ENCODE measurements at places on chromosomes 6 and 20.

DNA sequence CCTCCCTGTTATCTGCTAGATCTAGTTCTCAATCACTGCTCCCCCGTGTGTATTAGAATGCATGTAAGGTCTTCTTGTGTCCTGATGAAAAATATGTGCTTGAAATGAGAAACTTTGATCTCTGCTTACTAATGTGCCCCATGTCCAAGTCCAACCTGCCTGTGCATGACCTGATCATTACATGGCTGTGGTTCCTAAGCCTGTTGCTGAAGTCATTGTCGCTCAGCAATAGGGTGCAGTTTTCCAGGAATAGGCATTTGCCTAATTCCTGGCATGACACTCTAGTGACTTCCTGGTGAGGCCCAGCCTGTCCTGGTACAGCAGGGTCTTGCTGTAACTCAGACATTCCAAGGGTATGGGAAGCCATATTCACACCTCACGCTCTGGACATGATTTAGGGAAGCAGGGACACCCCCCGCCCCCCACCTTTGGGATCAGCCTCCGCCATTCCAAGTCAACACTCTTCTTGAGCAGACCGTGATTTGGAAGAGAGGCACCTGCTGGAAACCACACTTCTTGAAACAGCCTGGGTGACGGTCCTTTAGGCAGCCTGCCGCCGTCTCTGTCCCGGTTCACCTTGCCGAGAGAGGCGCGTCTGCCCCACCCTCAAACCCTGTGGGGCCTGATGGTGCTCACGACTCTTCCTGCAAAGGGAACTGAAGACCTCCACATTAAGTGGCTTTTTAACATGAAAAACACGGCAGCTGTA, 73.4 kb downstream of the PTPN1 start:
- peaks cover 45% of the 10 kb centered on the region for H3K36me3 ChIP-seq
- no peak overlapping the region for H3K4me3 ChIP-seq
- DNase-seq: no peak
- H3K4me1 ChIP-seq: peaks cover 4% of the 10 kb centered on the region
- no peak overlapping the region for H3K27ac ChIP-seq
- H3K27me3 ChIP-seq: no peaks in the 10 kb centered on the region

- H3K4me1 ChIP-seq: peaks cover 14% of the 10 kb centered on the region
- peaks cover 42% of the 10 kb centered on the region for H3K27me3 ChIP-seq
- DNase-seq: no peak
- no peak overlapping the region for H3K27ac ChIP-seq
- no peak overlapping the region for H3K4me3 ChIP-seq
- H3K36me3 ChIP-seq: peaks cover 10% of the 10 kb centered on the region
Measured at GRCh38 chr6:106003268-106003987, 82.7 kb upstream of the PRDM1 start.

DNA sequence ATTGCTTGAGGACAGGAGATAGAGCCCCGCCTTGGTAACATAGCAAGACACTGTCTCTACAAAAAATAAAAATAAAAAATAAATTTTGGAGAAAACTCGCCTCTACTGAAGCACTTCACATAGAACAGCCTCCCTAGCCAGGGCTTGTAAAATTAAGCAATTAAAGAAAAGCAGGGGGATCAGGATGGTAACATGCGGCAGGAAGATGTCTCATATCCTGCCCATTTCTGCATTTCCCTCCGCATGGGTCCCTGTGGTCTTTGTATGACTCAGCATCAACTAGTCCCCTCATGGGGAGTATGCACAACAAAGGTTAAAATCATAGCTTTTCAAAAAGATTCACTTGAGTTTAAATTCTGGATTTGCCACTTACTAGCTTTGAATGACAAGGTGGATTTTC, 379.0 kb downstream of the EPHA7 start:
- H3K27ac ChIP-seq: no peak overlapping the region
- H3K27me3 ChIP-seq: no peaks in the 10 kb centered on the region

GRCh38 chr20:8953300-8953699, 115.6 kb upstream of the PLCB4 start:
- H3K4me3 ChIP-seq: no peak overlapping the region
- no peaks in the 10 kb centered on the region for H3K27me3 ChIP-seq
- no peaks in the 10 kb centered on the region for H3K4me1 ChIP-seq
- H3K27ac ChIP-seq: no peak overlapping the region
- no peak for DNase-seq

- no peak overlapping the region for H3K27ac ChIP-seq
- no peak for DNase-seq
- no peaks in the 10 kb centered on the region for H3K27me3 ChIP-seq
- no peaks in the 10 kb centered on the region for H3K36me3 ChIP-seq
- H3K4me1 ChIP-seq: no peaks in the 10 kb centered on the region
- no peak overlapping the region for H3K4me3 ChIP-seq
Measured at GRCh38 chr6:112701201-112701600, 354.1 kb downstream of the RFPL4B start.

GRCh38 chr20:20492521-20493332, 124.8 kb downstream of the INSM1 start:
- peaks cover 33% of the 10 kb centered on the region for H3K36me3 ChIP-seq
- no peaks in the 10 kb centered on the region for H3K27me3 ChIP-seq
- H3K4me1 ChIP-seq: peaks cover 79% of the 10 kb centered on the region

GRCh38 chr6:169177516-169178166, 76.0 kb downstream of the THBS2 start:
- no peak overlapping the region for H3K27ac ChIP-seq
- no peak overlapping the region for H3K4me3 ChIP-seq
- no peaks in the 10 kb centered on the region for H3K36me3 ChIP-seq
- no peak for DNase-seq

Measured in activated T-helper 1 cell treated with anti-CD3 and anti-CD28 coated beads, Interleukin-12 subunit alpha, Interleukin-12 subunit beta, Interleukin-2, Interleukin-4 antibody, amounts not matched to agents 30 ng/mL and 10 ng/mL and 1 ng/mL, durations not matched to agents 14 hours and 24 hours and 36 hours (primary cell).